Natural killer cell treated with Interleukin-12 subunit alpha and Interleukin-12 subunit beta and Interleukin-15 and Interleukin-18, amount 100 ng/mL, for 72 hours (primary cell): ENCODE measurements at places on chromosomes 3 and 15. TPM values are rescaled to one million over a fixed set of nuclear protein-coding genes. Genes with fewer than 3 reads are reported as not detected.

GRCh38 chr15:76135516-76135915 lies 75.7 kb downstream of the TMEM266 start:
- H3K27me3 ChIP-seq, result peaks cover 16% of the 10 kb centered on the region
- H3K4me1 ChIP-seq, result peaks cover 6% of the 10 kb centered on the region
- DNase-seq, result no peak
- no peaks in the 10 kb centered on the region for H3K36me3 ChIP-seq
- no peak overlapping the region for H3K27ac ChIP-seq

The LMOD3 gene
- not detected for total RNA-seq

DNA sequence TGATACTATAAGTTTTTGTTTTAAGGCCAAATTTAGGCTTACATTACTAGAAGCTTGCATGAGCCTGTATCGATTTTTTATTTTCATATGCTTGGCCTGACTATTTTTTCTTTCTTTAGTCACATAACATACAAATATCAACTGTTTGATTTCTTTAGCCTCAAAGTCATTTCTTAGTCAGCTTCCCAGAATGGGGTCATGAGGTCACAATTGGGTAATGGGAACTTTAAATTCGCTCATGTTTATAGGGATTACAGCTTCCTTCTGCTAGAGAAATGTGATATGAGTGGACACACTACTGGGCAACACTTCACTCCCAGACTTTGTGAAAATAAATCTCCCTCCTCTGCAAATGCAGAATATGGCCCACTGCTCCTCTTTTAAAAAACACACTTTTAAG lies 9.1 kb upstream of the TIPARP start:
- no peaks in the 10 kb centered on the region for H3K27me3 ChIP-seq
- H3K4me3 ChIP-seq, result peak overlapping the region; percentile 86
- peak overlapping the region; percentile 84 for H3K27ac ChIP-seq
- H3K36me3 ChIP-seq, result no peaks in the 10 kb centered on the region

- H3K4me1 ChIP-seq, result peaks cover 43% of the 10 kb centered on the region
- peak overlapping the region; percentile 81 for H3K27ac ChIP-seq
- DNase-seq, result peak; percentile 89
- no peaks in the 10 kb centered on the region for H3K27me3 ChIP-seq
- no peaks in the 10 kb centered on the region for H3K36me3 ChIP-seq
Observed at GRCh38 chr15:90059208-90059985, 42.9 kb downstream of the IDH2 start.

GRCh38 chr3:125602752-125603649 lies 7.7 kb upstream of the OSBPL11 start:
- no peak for DNase-seq
- H3K27me3 ChIP-seq, result peaks cover 5% of the 10 kb centered on the region
- no peak overlapping the region for H3K4me3 ChIP-seq
- H3K4me1 ChIP-seq, result no peaks in the 10 kb centered on the region
- no peaks in the 10 kb centered on the region for H3K36me3 ChIP-seq

- no peak for DNase-seq
- no peak overlapping the region for H3K27ac ChIP-seq
- H3K4me3 ChIP-seq, result no peak overlapping the region
- H3K4me1 ChIP-seq, result no peaks in the 10 kb centered on the region
- no peaks in the 10 kb centered on the region for H3K36me3 ChIP-seq
Observed at GRCh38 chr3:108251844-108252243, 29.6 kb upstream of the IFT57 start.

- H3K36me3 ChIP-seq, result no peaks in the 10 kb centered on the region
- H3K4me3 ChIP-seq, result no peak overlapping the region
- no peak for DNase-seq
Observed at GRCh38 chr15:42502477-42502876, 7.0 kb downstream of the SNAP23 start.

The CMTM8 gene
- 0.36 TPM for total RNA-seq

GRCh38 chr3:11045536-11045935 lies 53.0 kb downstream of the SLC6A1 start:
- H3K36me3 ChIP-seq, result no peaks in the 10 kb centered on the region
- no peak overlapping the region for H3K27ac ChIP-seq
- peaks cover 9% of the 10 kb centered on the region for H3K27me3 ChIP-seq
- H3K4me3 ChIP-seq, result no peak overlapping the region
- H3K4me1 ChIP-seq, result no peaks in the 10 kb centered on the region

GRCh38 chr3:197882586-197882985 lies 67.4 kb upstream of the RPL35A start:
- H3K4me3 ChIP-seq, result no peak overlapping the region
- peak overlapping the region; percentile 71 for H3K27ac ChIP-seq
- no peaks in the 10 kb centered on the region for H3K27me3 ChIP-seq
- no peak for DNase-seq

DNA sequence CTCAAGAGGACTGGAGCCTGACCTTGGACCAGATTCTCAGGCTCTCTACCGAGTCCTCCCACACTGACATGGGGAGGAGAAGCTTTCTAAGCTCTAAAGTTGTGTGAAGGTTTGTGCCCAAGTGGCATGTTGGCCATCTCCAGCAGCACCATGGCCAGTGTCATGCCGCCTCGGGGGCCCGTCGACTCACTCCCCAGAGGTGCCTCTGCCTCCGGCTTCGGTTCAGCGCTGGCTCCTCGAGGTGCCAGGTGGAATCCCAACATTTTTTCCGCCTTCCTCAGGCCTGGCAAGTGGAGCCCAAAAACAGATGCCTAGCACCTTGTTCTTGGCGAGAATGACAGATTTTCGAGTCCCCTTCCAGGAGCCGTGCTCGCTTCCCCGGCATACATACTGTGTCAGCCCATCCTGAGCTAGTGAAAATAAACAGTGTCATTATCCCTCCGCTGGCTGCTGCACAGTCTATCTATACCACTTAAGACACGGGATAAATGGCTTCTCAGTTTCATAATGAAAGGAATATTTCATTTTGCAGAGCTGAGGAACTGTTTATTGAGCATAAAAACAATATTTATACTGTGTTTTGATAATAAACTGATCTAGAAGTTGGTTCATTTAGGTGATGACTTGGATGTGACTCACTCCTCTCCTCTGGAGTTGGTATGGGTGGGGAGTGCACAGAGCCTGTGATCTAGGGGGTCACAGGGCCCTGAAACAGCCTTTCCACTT lies 328.5 kb upstream of the TLE3 start:
- DNase-seq, result peak; percentile 41
- H3K36me3 ChIP-seq, result no peaks in the 10 kb centered on the region
- H3K4me3 ChIP-seq, result no peak overlapping the region
- no peak overlapping the region for H3K27ac ChIP-seq
- H3K27me3 ChIP-seq, result peaks cover 29% of the 10 kb centered on the region
- peaks cover 16% of the 10 kb centered on the region for H3K4me1 ChIP-seq

GRCh38 chr15:39215015-39215414 lies 365.9 kb upstream of the THBS1 start:
- no peak overlapping the region for H3K27ac ChIP-seq
- peaks cover 53% of the 10 kb centered on the region for H3K27me3 ChIP-seq
- H3K36me3 ChIP-seq, result no peaks in the 10 kb centered on the region

The STRIT1 gene
- total RNA-seq, result not detected

- DNase-seq, result no peak
- H3K27me3 ChIP-seq, result peaks cover 45% of the 10 kb centered on the region
- H3K4me3 ChIP-seq, result peak overlapping the region; percentile 69
- H3K4me1 ChIP-seq, result peaks cover 23% of the 10 kb centered on the region
- no peaks in the 10 kb centered on the region for H3K36me3 ChIP-seq
- H3K27ac ChIP-seq, result no peak overlapping the region
Observed at GRCh38 chr15:40511093-40511471, 40.3 kb downstream of the CHST14 start.

- peaks cover 6% of the 10 kb centered on the region for H3K27me3 ChIP-seq
- H3K27ac ChIP-seq, result no peak overlapping the region
- H3K36me3 ChIP-seq, result no peaks in the 10 kb centered on the region
- peaks cover 23% of the 10 kb centered on the region for H3K4me1 ChIP-seq
- H3K4me3 ChIP-seq, result no peak overlapping the region
Observed at GRCh38 chr15:71296315-71296679, 181.0 kb downstream of the THSD4 start.

The DPPA4 gene
- total RNA-seq, result 0.36 TPM

GRCh38 chr3:183370391-183370790 lies 58.0 kb downstream of the MCF2L2 start:
- no peak overlapping the region for H3K27ac ChIP-seq
- DNase-seq, result no peak
- no peak overlapping the region for H3K4me3 ChIP-seq

DNA sequence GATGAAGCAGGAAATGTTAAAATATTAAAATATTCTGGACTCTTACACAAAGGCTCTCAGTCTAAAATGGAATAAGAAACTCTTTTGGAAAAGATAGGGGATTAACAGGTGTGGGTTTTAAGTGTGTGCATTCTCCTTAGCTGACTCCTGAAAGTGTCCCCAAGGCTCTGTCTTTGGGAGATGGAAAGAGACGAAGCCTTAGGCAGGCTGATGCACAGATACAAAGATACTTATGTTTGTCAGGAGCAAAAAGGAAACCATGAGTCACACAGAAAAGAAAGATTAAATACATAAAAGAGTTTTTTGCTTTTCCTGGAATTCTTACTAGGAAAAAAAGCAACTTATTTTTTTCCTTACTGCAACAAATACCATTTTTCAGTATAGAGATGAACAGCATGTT lies 23.8 kb upstream of the ABI3BP start:
- no peak for DNase-seq
- H3K4me1 ChIP-seq, result no peaks in the 10 kb centered on the region
- peaks cover under 1% of the 10 kb centered on the region for H3K36me3 ChIP-seq
- H3K27me3 ChIP-seq, result no peaks in the 10 kb centered on the region
- H3K4me3 ChIP-seq, result no peak overlapping the region

The PLAAT1 gene
- not detected for total RNA-seq

GRCh38 chr15:49064884-49065283 lies 18.6 kb upstream of the SECISBP2L start:
- H3K36me3 ChIP-seq, result peaks cover 5% of the 10 kb centered on the region
- no peak overlapping the region for H3K4me3 ChIP-seq
- no peak for DNase-seq
- no peak overlapping the region for H3K27ac ChIP-seq

- H3K4me3 ChIP-seq, result no peak overlapping the region
- peaks cover 21% of the 10 kb centered on the region for H3K4me1 ChIP-seq
- no peak for DNase-seq
- peaks cover 3% of the 10 kb centered on the region for H3K36me3 ChIP-seq
- no peak overlapping the region for H3K27ac ChIP-seq
- H3K27me3 ChIP-seq, result peaks cover 16% of the 10 kb centered on the region
Observed at GRCh38 chr3:8967553-8967952, 4.3 kb upstream of the RAD18 start.

The GANC gene
- 24.4 TPM for total RNA-seq

- no peak overlapping the region for H3K27ac ChIP-seq
- H3K4me1 ChIP-seq, result peaks cover 18% of the 10 kb centered on the region
- peaks cover 16% of the 10 kb centered on the region for H3K36me3 ChIP-seq
- H3K4me3 ChIP-seq, result no peak overlapping the region
Observed at GRCh38 chr3:9761919-9762318, 7.8 kb downstream of the CAMK1 start.

DNA sequence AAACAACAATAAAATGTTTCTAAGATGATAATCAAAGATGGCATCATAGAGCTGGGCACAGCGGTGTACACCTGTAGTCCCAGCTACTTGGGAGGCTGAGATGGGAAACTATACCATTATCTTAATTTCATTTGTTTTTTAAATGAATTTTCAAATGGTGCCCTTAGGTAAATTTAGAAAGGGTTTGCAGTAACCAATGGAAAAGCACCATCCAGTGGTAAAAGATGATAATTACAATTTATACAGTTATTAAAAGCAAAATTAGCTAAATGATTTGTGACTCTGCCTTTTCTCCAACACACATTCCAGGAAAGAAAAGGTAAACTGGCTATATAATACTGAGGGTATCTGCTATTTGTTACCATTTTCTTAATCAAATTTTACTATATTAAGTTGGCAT lies 14.4 kb upstream of the ANKRD28 start:
- no peak overlapping the region for H3K4me3 ChIP-seq
- no peaks in the 10 kb centered on the region for H3K27me3 ChIP-seq
- H3K36me3 ChIP-seq, result no peaks in the 10 kb centered on the region

The EOMES gene
- total RNA-seq, result 270 TPM

GRCh38 chr3:122325769-122326168 lies 721 bp downstream of the CSTA start:
- H3K4me3 ChIP-seq, result no peak overlapping the region
- no peaks in the 10 kb centered on the region for H3K4me1 ChIP-seq
- no peak overlapping the region for H3K27ac ChIP-seq
- peaks cover 16% of the 10 kb centered on the region for H3K27me3 ChIP-seq
- no peaks in the 10 kb centered on the region for H3K36me3 ChIP-seq
- no peak for DNase-seq

GRCh38 chr3:125433611-125434041 lies 58.5 kb upstream of the ZNF148 start:
- H3K27me3 ChIP-seq, result no peaks in the 10 kb centered on the region
- no peaks in the 10 kb centered on the region for H3K4me1 ChIP-seq
- no peaks in the 10 kb centered on the region for H3K36me3 ChIP-seq
- no peak overlapping the region for H3K27ac ChIP-seq
- DNase-seq, result no peak
- H3K4me3 ChIP-seq, result no peak overlapping the region

- H3K4me1 ChIP-seq, result no peaks in the 10 kb centered on the region
- no peak overlapping the region for H3K4me3 ChIP-seq
- no peaks in the 10 kb centered on the region for H3K27me3 ChIP-seq
- no peak for DNase-seq
- H3K27ac ChIP-seq, result no peak overlapping the region
- H3K36me3 ChIP-seq, result no peaks in the 10 kb centered on the region
Observed at GRCh38 chr3:117660941-117661817, 951.6 kb downstream of the TUSC7 start.

DNA sequence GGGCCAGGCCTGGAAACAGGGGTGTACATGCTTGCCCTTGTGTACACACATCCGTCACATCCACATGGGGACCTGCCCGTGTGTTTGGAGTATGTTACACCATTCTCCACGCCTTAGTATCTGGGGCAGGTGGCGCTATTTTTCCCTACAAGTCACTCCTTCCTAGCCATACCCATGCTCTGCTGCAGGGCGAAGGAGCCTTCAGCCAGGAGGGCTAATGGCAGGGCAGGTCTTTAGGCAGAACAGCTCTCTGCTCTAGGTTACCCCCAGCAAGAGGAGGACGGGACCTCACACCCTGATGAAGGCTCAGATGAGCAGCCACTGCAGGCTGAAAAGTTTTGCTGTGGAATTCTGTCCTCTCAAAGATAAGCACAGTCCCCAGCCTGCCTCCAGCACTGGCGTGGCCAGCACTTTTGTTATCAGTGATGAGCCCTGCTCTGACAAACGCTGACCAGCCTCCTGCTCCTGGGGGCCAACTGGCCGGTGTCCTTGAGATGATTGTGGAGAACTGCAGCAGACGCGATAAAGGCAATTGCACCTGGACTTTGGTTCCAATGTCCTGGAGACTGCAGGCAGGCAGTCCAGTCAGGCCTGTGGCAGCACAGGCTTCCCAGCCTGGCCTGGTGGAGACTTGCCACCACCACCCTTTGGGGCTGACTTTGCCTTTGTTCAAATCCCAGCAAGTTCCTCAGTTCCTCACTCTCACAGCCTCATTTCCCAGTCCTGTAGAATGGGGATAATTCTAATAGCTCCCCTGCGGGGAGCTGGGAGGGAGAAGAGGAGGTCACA lies 19.8 kb upstream of the PIGZ start:
- H3K27ac ChIP-seq, result no peak overlapping the region
- H3K27me3 ChIP-seq, result peaks cover 15% of the 10 kb centered on the region
- no peak overlapping the region for H3K4me3 ChIP-seq
- peaks cover 2% of the 10 kb centered on the region for H3K36me3 ChIP-seq
- DNase-seq, result peak; percentile 55

The GPR176 gene
- 0.14 TPM for total RNA-seq
